ENCODE measurements at places on chromosomes 6 and 20.

GRCh38 chr6:40187535-40188144, 253.4 kb upstream of the MOCS1 start:
- peak; percentile 35 for DNase-seq

DNA sequence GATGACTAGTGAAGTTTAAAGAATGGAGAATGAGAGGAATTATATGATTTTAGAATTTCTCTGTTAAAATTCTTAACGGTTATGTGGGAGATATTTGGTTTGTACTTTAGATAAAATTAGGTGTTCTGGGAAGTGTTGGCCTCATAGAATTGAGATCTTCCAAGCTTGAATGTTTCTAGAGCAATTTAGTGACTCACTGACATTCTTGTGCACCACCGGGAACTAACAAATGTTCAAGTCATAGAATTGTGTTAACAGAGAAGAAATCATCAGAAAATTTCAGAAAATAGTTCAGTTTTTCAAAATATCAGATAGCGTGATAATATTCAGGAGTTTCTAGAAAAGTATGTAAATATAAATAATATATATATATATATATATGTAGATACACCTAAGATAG, 67.9 kb upstream of the BMP5 start:
- DNase-seq: no peak

DNA sequence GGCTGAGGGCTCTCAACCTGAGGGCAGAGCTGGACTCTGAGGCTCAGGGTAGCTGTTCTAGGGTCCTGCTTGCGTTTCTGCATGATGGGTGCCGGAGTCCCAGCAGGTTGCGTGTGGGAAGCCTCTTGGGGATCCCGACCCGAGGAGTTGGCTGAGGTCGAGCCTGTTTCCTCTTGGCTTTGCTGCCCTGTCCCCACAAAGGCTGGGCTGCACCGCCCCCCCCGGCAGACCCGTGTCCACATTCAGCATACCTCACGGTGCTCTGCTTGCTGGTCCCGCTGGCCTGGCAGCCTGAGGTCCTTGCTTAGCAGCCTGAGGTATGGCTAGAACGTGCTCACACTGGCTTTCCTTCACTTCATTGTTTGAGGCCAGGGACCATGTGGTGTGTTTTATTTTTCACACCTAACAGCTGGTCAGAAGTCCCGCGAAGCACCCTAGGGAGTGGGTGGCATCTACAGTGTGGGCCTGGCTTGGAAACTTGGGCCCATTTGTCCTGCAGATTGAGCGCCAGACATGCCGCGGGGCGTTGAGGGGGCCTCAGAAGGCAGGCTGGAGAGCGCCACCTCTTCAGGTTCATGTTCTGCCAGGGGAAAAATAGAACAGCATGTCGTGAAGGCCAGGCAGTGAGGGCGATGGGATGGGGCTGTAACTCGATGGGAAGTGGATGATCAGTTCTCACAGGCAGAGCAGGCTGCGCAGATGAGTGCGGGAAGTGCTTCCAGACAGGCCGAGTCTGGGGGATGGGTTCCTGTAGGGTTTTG, 9.5 kb downstream of the LSM14B start:
- no peak for DNase-seq

DNA sequence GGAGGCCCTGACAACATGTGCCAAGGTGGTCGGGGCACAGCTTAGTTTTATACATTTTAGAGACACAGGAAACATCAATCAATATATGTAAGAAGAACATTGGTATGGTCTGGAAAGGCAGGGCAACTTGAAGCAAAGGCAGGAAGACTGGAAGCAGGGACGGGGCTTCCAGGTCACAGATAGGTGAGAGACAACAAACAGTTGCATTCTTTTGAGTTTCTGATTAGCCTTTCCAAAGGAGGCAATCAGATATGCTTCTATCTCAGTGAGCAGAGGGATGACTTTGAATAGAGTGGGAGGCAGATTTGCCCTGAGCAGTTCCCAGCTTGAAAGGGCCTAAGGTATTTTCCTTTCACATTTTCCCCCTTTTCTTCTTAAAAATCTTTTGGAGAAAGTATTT, 311.0 kb upstream of the RGS17 start:
- no peak for DNase-seq

DNA sequence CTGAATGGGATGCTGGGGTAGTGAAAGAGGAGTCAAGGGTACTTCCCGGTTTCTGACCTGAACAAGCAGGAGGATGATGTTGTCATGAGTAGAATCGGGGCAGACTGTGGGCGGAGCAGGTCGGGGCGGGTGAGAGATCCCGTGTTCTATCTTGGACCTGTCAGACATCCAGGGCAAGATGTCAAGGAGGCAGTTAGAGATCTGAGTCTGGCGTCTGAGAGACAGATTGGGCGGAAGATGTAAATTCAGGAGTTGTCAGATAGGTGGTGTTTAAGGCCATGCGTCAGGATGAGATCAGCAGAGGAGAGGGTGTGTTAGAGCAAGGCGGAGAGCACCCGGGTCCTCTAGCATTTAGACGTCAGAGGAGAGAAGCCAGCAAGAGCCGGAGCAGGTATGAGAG, 115.5 kb downstream of the DLGAP4 start:
- DNase-seq: no peak

GRCh38 chr6:2732503-2733089, 18.1 kb downstream of the MYLK4 start:
- no peak for DNase-seq

DNA sequence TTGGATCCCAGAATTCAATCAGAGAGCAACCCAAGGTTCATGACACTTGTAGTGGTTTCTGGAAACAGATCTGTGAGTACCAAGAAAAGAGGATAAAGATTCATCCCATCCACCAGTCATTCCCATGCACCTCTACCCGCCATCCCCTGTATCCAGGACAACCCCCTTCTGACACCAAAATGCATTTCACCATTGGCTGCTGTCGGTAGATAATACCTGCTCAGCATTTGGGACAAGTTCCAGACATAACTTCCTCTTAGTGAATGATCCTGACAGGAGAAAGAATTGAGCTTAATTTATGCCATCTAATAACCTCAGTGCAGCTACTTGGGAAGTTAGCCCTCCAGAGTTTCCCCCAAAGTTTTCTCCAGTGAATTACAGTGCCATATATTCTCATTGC, 329.1 kb downstream of the ZFAND3 start:
- peak; percentile 21 for DNase-seq

- no peak for DNase-seq
Measured at GRCh38 chr6:154721460-154721859, 11.8 kb upstream of the SCAF8 start.

GRCh38 chr6:134774201-134774638, 175.7 kb downstream of the ALDH8A1 start:
- no peak for DNase-seq

DNA sequence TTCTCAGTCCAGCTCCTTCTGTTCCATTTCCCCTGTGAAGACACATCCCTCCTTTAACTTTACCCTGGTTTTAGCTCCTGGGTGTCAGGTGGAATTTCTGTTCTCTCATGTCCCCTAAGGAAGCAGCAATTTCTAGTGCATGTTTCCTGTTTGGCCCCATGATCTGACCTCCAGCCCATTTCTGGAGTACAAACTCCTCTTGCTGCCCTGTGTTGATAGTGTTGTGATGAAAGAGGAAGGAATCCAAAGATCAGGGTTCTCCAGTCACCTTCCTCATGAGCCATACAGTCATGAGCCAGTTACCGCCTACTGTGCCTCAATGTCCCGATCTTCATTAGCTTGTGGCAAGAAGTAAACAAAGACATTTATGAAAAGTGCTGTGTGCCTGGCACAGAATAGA, 97.4 kb downstream of the PHACTR1 start:
- DNase-seq: no peak

DNA sequence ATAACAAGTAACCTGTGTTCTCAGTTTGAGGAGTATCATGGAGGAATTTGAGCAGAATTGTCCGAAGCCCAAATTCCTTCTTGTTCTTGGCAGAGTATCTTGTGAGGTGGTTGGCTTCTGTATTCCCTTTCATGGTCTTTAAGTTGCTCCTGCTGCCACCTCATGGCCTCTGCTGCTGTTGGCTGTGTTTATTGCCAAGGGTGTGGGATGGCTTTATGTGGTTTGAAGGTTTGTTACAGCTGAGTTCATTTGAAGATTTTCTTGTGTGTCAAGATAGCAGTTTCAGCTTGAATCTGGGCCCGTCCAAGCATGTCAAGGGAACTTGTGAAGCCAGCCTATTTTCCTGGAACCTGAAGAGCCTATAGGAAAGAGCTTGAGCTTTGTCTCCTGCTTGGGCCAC, 20.2 kb upstream of the TTK start:
- no peak for DNase-seq

DNA sequence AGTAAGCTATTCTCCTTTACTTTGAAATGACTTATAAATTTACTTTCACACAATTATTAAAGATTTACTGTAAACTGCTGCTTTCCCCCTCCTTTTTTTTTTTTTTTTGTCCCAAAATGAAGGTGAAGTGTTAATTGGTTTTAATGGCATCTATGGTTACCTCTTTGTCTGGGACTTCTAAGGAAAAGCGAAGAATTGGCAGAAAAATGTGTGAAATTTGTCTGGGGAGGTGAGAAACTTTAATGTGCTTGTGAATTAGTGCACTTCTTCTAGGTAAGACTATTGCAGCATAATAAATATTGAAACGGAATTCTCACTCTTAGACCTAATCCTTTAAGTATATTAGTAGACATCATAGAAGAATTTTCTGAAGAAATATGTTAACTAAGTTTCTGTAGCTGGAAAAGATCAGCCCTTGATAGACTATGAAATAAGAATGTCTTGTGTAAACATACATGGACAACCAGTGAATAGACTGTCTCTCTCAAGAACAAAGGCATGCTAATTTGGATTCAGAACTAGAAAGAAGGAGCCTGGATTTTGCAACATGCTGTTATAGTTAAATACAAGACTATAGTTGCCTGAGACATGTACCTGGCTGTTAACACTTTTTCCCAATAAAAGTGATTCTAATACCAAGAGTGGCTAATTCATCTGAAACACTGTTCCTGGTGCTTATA, 23.9 kb downstream of the FLRT3 start:
- no peak for DNase-seq

DNA sequence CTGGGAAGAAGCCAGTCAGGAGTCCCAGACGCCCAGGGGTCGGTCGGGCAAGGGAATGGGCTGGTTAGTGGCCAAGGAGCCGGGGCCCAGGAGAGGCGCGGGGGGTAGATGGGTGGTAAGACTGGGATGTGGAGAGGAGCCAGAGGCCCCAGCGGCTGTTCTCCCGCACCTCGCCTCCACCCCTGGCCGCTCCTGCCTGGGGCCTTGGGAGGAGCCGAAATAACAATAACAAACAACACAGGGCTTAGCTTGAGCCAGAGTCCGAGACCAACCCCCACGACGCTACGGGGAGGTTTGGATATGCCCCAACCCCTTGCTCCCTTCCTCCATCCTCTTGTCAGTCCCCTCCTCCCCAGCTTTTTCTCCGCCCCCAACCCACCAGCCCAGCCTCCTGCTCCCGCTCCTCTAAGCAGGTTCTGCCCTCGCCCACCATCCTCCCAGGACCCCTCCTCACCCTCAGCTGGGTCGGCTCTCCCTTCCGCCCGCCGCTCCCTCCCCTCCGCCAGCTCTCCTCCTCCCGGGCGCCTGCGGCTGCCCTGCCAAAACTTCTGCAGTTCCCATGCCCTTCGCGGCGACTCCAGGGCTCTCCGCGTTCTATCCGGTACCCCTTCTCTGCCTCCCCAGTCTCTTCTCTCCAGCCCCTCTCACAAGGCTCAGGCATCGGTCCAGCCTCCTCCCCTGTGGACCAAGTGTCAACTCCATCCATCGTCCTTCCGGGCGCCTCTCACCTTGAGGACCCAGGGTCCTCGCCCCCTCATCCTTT, 1.1 kb downstream of the RNF39 start:
- no peak for DNase-seq

DNA sequence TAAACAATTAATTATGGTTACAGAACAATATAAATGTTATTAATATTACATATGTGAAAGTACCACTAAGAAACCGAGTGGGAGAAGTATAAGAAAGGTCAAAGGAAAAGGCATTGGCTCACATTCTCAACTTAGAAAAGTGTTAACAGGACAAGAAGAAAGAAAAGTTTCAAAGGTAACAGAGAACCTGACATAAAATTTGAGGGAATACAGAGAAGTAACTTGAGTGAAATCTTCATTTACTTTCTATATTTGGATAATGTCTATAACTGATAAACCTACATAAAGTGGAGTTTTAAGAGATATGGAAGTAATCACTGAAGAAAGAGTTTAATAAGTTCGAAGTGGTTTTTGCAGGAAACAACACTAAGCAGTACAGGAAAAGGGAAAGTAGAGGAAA, 30.1 kb downstream of the REPS1 start:
- DNase-seq: no peak

- peak; percentile 63 for DNase-seq
Measured at GRCh38 chr20:54200487-54201267, 7.2 kb upstream of the PFDN4 start.

DNA sequence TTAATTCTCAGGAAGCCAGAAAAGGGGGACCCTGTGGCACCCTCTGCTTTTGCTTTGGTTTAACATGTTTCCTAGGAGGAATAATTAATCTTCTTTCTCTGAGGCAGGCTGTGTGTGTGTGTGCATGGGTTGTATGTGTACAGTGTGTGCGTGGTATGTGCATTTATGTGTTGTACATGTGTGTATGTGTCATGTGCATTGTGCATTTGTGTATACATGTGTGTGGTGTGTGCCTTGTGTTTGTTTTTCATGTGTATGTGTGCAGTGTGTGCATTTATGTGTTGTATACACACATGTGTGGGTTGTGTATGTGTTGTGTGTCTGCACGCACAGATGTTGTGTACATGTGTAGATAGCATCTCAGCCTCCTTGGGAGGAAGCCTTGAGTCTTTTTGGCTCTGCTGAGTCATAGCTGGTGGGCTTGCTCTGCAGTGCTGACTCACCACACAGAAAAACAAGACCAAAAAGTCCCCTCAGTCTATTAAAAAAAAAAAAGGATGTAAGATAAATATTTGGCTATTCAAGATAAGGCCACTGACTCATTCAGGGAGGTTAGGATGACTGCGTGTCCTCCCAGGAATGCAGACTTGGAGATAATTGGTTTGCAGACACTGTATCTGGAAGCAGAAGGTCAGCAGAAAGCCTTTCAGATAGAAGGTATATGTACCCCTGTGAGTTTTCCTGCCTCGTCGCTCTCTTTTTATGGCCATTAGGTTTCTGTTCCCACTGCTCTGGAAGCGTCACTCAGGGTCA, 58.6 kb downstream of the SYNJ2 start:
- DNase-seq: peak; percentile 94

GRCh38 chr20:21109144-21109543, 3.0 kb upstream of the LINC00237 start:
- DNase-seq: no peak

DNA sequence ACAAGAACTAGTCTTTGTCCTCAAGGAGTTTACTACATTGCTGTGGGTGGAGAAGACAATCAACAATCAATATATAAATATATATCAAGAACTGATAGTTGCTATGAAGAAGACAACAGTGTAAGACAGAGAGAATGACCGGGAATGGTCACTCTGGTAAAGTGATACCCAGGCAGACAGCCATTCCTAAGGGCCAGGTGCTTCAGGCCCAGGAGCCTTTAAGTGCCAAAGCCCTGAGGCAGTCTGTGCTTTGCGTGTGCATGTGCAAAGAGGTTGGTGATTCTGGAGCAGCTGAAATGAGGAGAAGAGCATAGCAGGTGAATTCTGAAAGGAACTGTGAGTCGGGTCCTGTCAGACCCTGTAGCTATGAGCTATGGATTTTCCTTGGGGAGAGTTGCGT, 154.2 kb downstream of the DOK5 start:
- no peak for DNase-seq

GRCh38 chr20:53840532-53840931, 229.9 kb downstream of the BCAS1 start:
- DNase-seq: no peak

Data from islet precursor cell (in vitro differentiated cells).